ENCODE measurements at places on chromosomes 7 and 10.
A peak's percentile ranks its signal among the peaks of the same experiment; 100 is the strongest.

DNA sequence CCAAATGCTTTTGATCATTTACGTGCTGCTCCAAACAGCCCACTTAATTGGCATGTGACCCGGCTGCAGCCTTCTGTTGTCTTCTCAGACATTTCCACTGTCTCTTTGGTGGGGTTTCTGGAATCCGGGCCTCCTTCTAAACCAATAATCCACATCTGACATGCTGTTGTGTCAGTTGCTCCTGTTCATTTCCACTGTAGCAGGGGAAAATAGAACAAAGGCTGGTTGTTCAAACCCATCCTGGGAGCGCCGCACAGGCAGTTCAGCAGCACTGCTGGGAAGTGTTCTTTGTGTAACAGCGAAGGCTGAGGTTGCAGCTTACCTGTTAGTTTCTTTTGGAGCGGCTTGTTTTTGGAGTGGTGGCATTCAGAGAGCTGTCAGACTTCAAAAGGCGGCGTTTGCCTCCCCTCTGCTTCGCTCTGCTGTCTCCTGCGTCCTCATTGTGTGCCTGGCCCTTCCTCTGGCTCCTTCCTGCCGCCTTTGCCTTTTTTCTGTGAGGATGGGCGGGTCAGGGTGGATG, 149.4 kb downstream of the SNX10 start:
- no peak for DNase-seq

DNA sequence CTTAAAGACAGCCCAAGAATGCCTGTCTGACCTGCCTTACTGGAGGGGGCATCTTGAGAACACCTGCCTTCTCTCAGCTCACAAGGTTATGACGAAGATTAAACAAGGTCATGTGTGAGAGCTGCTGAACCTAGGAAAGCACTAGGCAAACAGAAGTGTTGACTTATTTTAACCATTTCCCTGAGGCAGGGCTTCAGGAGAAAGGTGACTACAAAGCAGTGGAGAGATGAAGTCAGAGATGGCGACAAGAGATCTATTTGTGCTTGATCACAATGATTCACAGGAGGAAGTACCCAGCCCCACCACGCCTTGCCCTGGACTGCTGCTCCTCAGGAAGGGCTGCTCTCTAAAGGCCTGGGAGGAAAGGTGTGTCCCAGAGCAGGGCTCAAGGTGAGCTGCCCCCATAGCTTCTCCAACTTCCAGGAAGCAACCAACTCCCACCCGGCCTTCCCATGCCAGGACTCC, 27.8 kb downstream of the STN1 start:
- no peak for DNase-seq

DNA sequence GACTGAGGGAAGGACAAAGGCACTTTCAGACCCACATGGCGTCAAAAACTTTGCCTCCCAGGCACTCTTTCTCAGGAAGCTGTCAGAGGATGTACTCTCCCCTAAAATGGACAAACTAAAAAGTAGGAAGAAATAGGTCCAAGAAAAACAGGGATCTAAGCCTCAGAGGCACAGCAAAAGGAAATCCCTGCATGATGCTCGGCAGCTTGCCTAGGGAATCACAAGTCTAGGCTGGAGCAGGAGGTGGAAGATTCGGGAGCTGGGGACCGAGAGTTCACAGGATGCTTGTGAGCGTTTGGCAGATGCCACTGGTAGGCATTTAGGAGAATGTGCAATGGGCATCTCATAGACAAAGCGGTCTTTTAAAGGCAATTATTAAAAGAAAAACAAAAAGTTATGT, 60.8 kb downstream of the ATXN7L1 start:
- DNase-seq, result no peak

DNA sequence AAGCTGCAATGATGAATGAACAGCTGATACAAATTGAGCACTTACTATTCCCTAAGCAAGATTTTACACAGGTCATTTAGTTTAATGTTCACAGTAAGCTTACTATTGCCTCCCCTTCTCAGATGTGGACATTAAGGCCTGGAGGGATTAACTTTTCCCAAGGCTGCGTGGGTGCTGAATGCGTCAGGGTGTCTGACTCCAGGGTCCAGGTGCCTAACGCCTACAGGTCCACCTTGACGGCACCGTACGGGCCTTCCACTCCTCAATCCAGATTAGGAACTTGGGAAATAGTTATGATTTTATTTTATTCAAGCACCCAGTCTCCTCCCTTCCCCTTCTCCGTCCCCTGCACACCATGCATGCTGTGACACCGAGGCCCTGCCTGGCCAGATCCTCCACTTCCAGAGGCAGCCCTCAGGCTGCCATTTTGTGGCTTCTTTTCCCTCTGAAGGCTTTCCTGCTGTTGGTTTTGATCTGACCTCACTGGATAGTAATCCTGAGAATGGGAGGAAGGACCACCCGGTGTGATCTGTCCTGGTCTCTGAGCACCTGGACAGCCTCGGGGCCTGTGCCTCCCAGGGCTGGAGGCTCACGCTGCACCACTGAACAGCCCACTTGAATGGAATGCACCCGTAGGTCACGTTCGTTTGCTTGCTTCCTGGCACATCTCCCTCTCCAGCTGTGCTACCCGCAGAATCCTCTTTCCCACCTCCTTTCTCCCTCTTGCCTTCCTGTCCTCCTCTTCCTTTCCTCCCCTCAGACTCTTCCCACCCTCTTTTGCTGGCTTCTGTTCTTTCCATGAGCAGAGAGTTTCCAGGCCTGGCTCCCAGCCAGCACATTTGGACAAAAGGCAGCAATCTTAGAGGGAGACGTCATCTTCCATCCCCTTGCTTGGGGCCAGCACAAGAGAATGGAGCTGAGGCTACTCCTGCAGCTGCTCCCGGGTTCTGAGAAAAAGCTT, 14.4 kb downstream of the DENND2A start:
- DNase-seq, result peak; percentile 57

GRCh38 chr7:100185726-100186125, 8.0 kb downstream of the STAG3 start:
- no peak for DNase-seq

GRCh38 chr10:34667177-34667576, 147.9 kb downstream of the PARD3 start:
- no peak for DNase-seq

DNA sequence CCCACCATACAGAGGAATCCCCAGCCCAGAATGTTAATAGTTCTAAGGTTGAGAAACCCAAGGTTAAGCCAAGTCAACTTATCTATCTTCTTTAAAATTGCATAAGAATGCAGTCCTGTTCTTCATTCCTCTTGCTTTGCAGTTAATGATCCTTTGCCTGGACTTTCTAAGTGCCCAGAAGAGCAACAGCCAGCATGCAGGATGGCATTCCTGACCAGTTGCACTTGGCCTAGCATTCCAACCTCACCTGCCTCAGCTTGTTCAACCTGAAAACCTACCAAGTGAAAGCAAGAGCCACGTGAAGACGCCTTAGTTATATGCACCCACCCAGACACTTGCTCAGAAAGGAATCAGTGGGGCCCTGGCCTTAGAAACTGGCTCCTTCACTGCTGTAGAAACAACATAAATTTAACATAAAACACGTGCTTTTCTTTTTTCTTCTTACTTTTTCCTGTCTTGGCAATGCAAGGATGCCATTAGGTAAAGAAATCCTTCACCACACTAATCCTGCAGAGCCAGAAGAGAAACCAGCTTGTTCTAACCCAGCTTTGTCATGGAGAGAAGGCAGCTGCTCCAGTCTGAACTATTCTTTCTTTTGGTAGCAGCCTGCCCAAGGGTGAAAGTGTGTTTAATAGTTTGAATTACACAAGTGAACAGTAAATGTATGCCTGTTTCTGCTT, 25.0 kb downstream of the EGFR start:
- DNase-seq, result no peak

GRCh38 chr7:16170671-16171070, 250.7 kb downstream of the CRPPA start:
- no peak for DNase-seq

DNA sequence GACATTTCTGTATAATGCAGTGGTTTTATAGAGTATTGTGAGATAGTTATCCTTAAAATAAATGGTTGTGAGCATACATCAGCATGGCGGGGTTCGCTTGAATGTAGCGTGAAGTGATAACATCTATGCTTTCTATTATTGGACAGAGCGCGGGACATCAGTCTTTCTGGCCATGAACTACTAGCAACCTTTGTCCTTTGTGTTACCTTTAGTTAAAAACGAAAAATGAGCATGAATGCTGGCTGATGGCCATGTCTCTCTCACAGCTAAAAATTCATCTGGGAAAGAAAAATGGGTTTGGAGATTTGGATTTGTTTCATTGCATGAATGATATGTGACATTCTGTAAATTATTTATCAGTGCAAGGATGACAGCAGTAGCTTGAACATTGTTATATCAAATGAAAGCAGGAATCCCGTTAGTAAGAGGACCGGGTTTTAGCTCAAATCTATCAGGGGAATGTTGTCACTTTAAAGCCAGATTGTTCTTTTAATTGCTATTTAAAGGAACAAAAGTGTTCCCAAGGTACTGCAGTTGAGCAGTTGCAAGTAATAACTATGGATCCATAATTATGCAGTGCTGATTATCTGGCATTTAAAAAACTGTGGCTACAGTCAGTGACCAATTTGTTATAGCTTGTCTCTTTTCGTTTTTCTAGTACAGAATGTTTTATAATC, 131.0 kb downstream of the KAT6B start:
- DNase-seq, result no peak

- no peak for DNase-seq
Observed at GRCh38 chr7:32143301-32143700, 73.1 kb upstream of the PDE1C start.

DNA sequence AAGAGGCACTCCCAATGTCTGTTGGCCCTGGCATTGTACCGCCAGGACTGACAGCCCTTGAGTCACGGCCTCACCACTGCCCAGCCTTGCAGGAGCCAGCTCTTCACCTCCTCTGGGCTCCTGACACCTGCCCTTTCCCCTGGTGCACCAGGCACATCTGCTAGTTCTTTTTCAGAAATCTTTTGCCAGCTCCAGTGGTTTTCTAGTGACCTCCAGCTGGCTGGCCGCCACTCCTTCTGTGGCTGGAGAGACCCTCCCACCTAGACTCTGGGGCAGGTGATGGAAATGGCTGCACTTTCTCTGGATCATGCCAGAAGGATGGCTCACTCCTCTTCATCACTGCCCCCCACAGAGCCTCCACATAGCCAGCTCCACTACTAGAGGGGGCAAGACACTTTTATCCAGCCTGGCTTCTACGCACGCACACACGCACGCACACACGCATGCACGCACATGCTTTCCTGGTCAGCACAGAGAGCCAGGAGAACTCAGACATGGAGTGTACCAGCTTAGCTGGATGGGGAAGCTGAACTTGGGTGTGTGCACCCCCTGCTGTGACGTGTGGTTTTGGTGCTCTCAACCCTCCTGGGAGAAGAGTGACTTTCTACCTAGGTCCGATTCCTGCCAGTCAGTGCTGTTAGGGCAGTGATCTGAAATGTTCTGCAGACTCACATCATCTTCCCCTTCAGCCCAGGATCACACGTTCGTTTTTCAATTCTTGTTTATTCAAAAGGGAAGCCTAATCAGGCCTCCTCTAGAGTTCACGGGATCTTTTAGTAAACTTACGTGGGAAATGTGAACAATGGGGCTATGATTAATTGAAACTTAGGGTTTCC, 222.0 kb downstream of the PRPF18 start:
- DNase-seq, result no peak

DNA sequence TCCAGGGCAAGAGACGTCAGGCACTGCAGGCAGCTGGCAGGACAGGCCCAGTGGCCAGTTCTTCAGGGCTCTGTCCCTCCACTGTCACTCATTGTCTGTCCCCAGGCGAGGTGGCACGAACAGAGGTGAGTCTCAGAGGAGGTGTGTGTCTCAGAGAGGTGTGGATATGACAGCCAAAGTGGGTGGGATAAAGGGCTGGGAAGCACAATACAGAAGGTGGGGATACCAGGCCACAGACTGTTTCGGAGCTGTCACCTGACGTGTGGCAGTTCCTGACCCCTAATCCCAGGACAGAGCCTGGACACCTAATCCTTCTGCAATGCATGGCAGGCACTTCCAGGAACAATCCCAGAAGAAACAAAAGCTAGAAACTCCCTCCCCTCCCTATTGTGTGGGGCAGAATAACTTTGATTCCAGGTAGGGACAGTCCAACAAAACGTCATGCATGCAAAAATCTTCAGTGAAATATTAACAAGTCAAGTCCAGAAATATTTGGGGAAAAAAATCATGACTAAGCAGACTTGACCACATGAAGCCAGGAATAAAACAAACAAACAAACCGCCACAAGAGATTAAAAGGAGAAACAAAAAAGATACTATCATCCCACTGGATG, 11.6 kb downstream of the KLRG2 start:
- no peak for DNase-seq

- DNase-seq, result peak; percentile 5
Observed at GRCh38 chr7:12031638-12032037, 179.5 kb upstream of the TMEM106B start.

- DNase-seq, result peak; percentile 92
Observed at GRCh38 chr10:14604181-14605142, 170.2 kb downstream of the FAM107B start.

DNA sequence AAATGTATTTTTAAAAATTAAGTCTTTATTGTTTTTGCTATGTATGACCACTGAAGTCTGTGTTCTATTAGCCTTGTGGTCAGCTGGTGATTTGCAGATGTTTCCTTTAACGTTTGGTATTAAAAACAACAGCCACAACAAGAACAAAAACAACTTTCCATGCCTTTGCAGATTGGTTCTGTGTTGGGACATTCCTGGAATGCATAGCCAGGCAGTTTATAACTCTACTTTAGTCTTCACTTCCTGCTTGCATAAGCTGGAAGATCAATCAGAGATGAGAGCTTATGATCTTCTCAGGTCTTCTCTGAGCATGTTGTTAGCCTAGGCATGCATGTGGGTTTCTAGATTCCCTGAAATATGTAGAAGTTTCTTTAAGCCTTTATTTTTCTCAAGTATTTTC, 58.9 kb upstream of the SEMA3C start:
- DNase-seq, result no peak

DNA sequence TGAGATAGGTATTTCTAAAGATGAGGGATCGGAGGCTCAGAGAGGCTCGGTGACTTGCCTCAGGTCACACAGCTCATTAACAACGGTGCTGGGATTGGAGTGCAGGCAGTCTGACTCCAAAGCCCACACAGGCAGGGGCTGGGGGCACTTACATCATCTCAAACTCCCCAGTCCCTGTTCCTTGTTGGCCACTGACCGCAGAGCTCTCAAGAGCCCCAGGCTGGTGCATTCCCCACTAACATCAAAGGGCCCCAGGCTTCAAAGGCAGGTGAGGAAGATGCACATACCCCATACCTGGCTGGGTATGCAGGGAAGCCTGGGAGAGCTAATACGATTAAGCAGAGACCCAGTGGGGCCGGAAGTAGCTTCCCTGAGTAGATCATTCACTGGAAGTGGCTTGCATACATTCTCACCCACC, 13.7 kb upstream of the NODAL start:
- peak; percentile 91 for DNase-seq

DNA sequence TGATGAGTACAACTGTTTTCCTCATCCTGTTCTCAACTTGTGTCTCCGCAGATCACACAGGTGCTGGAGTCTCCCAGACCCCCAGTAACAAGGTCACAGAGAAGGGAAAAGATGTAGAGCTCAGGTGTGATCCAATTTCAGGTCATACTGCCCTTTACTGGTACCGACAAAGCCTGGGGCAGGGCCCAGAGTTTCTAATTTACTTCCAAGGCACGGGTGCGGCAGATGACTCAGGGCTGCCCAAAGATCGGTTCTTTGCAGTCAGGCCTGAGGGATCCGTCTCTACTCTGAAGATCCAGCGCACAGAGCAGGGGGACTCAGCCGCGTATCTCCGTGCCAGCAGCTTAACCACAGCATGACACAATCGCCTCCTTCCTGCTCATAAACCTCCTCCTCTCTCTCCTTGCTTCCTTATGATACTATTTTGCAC, 126.7 kb upstream of the PRSS58 start:
- no peak for DNase-seq

- no peak for DNase-seq
Observed at GRCh38 chr10:110848106-110848505, 23.6 kb upstream of the PDCD4 start.

All from H7 (cell line).